Lung (tissue), 17 donors: ENCODE measurements at places on chromosomes 1 and 21.

GRCh38 chr1:234545517-234546386 lies 64.2 kb downstream of the IRF2BP2 start:
- no peaks in the 10 kb centered on the region for H3K27me3 ChIP-seq
- DNase-seq: peak; percentile 77
- no peak overlapping the region for H3K4me3 ChIP-seq

DNA sequence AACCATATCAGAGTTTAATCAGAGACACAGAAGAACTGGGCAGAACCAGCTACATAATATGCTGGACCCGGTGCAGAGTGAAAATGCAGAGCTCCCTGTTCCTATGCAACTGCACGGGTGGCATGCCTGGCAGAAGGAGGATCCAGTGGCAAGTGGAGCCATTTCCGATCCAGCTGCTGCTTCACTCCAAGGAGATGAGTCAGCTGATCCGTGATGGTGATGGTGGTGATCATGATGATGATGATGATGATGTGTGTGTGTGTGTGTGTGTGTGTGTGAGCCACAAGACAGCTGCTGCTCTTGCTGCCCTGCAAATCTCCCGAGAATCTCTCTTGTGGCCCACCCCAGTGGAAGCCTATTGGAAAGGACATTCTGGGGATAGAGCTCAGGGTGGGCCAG lies 133.0 kb downstream of the URB2 start:
- H3K4me3 ChIP-seq: no peak overlapping the region
- peak; percentile 20 for DNase-seq
- no peak overlapping the region for H3K27ac ChIP-seq
- H3K4me1 ChIP-seq: peaks cover 3% of the 10 kb centered on the region

GRCh38 chr1:147204080-147204479 lies 21.1 kb downstream of the FMO5 start:
- H3K36me3 ChIP-seq: no peaks in the 10 kb centered on the region
- no peak overlapping the region for H3K27ac ChIP-seq
- no peaks in the 10 kb centered on the region for H3K27me3 ChIP-seq
- no peaks in the 10 kb centered on the region for H3K4me1 ChIP-seq
- no peak for DNase-seq

- H3K4me3 ChIP-seq: no peak overlapping the region
- H3K27me3 ChIP-seq: no peaks in the 10 kb centered on the region
- no peaks in the 10 kb centered on the region for H3K36me3 ChIP-seq
- no peak for DNase-seq
These were observed 165.7 kb downstream of the HHIPL2 start for GRCh38 chr1:222382171-222382570.

DNA sequence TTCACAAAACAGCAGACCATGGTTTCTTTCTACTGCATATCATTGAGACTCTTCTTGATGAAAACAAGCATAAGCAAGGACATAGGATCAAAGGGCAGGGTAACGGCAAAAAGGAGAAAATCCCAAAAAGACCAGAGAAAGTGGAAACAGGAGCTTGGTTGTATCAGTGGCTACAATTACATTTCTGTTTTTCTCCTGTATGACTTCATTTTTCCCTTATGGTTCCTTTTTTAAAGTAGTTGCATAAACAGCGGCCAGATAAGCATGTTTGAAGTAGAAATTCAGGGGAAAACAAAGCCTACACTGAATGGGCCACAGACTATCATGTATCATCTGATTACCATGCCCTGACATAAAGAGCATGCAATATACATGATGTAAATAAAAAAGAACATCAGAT lies 4.6 kb downstream of the EGLN1 start:
- no peaks in the 10 kb centered on the region for H3K36me3 ChIP-seq
- DNase-seq: no peak
- no peak overlapping the region for H3K4me3 ChIP-seq
- H3K4me1 ChIP-seq: peaks cover 7% of the 10 kb centered on the region
- no peaks in the 10 kb centered on the region for H3K27me3 ChIP-seq

DNA sequence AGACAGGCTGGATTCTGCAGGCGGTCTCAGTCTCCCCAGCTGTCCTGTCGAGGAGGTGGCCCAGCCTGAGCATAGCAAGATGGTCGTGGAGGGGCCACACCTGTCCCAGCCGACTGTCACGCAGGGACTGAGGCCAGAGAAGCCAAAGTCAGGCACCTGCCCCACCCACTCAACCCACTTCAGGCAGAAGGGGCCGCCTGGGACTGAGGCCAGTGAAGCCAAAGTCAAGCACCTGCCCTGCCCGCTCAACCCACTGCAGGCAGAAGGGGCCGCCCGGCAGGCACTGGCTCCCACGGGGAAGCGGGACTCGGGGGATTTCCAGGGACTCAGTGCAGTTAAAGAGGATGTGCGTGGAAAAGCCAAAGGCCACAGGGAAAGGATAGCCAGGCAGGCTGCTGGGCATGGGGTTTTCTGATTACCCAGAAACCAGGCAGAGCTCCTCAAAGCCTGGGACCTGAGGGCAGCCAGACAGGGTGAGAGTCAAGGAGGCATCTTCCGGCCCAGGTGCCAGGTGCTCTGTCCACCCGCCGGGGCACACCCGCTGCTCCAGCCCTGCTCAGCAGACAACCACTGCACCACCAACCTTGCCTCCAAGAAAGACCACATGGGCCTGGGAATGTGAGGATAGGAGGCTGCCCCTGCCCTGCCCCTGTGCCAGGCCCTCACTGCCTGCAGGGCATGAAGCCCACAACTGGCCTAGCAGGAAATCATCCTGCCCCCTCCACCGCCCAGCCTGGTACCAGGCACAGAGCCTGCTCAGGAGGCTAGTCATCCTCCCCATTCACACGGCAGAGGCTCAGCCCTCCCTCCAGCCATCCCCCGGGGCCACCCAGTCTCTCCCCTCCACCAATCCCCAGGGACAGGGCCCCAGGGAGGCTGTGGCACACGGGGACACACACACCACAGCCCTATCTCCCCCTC lies 41.0 kb downstream of the MEGF6 start:
- H3K36me3 ChIP-seq: no peaks in the 10 kb centered on the region
- H3K27ac ChIP-seq: no peak overlapping the region
- H3K4me1 ChIP-seq: no peaks in the 10 kb centered on the region
- DNase-seq: no peak

- DNase-seq: peak; percentile 57
- peaks cover 2% of the 10 kb centered on the region for H3K4me1 ChIP-seq
- H3K36me3 ChIP-seq: peaks cover 5% of the 10 kb centered on the region
- no peak overlapping the region for H3K27ac ChIP-seq
These were observed 5.5 kb downstream of the TNFRSF25 start for GRCh38 chr1:6460301-6461050.

GRCh38 chr1:110003747-110004428 lies 19.3 kb downstream of the AHCYL1 start:
- H3K27ac ChIP-seq: peak overlapping the region; percentile 71
- H3K4me1 ChIP-seq: peaks cover 32% of the 10 kb centered on the region
- H3K27me3 ChIP-seq: no peaks in the 10 kb centered on the region
- H3K4me3 ChIP-seq: no peak overlapping the region
- DNase-seq: peak; percentile 70

DNA sequence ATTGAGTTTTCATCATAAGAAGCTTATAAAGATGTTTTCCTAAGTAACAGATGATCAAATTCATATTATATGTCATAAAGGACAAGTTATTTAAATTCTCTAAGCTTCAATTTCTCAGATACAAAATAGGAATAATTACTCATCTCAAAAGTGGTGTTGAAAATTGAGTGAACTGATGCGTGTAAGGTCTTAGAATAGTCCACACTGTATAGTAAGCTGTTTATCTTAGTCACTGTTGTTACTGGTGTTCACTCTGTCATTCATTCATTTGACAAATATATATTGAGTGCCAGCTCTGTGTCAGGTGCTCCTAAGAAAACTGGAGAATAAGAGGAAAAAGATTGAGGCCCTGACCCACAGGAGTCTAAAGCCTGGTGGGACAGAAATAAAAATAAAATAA lies 186.3 kb upstream of the BRINP3 start:
- H3K4me3 ChIP-seq: no peak overlapping the region
- DNase-seq: no peak
- H3K4me1 ChIP-seq: no peaks in the 10 kb centered on the region
- no peaks in the 10 kb centered on the region for H3K36me3 ChIP-seq
- H3K27me3 ChIP-seq: no peaks in the 10 kb centered on the region

GRCh38 chr1:229047161-229047839 lies 223.6 kb upstream of the RAB4A start:
- H3K4me1 ChIP-seq: no peaks in the 10 kb centered on the region
- no peak overlapping the region for H3K4me3 ChIP-seq
- DNase-seq: no peak
- H3K27ac ChIP-seq: no peak overlapping the region
- no peaks in the 10 kb centered on the region for H3K27me3 ChIP-seq
- H3K36me3 ChIP-seq: no peaks in the 10 kb centered on the region

DNA sequence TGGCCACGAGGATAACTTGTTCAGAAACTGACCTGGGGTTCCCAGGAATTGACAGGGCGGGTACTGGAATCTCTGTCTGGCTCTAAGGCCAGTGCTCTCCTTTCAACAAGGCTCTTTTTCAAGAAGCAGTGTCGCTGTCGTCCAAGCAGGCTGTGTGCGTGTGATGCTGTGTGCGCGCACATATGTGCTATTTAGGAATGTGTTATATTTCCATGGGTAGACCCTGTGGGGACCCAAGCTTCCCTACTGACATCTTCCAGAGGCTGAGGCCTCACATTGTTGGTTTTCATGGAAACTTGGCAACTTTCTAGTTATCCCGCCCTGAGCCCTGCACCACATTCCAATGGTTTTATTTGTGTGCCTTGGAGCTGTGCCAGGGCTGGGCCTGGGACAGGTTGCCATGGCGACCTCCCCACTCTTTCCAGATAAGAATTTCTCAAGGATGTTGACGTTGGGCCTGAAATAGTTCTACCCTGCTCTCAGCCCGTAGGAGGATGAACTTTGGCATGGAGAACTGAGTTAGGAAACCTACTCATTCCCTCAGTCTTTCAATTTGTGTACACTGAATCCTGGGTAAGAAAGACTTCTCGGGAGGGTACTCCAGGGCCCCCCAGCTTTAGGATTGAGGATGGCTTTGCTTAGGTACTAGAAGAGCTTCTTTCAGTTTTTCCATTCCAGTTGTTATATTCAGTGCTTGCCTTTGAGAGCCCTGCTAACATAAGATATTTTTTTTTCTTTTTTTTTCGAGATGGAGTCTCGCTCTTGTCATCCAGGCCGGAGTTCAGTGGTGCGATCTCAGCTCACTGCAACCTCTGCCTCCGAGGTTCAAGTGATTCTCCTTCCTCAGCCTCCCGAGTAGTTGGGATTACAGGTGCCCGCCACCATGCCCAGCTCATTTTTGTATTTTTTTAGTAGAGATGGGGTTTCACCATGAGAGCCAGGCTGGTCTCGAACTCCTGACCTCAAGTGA lies 38.8 kb upstream of the SRSF10 start:
- peak; percentile 99 for DNase-seq
- no peak overlapping the region for H3K4me3 ChIP-seq
- peak overlapping the region; percentile 98 for H3K27ac ChIP-seq
- no peaks in the 10 kb centered on the region for H3K27me3 ChIP-seq

- no peak overlapping the region for H3K4me3 ChIP-seq
- no peaks in the 10 kb centered on the region for H3K27me3 ChIP-seq
- H3K27ac ChIP-seq: no peak overlapping the region
- H3K4me1 ChIP-seq: no peaks in the 10 kb centered on the region
- H3K36me3 ChIP-seq: no peaks in the 10 kb centered on the region
- no peak for DNase-seq
These were observed 269.0 kb downstream of the LTN1 start for GRCh38 chr21:28723646-28724045.

DNA sequence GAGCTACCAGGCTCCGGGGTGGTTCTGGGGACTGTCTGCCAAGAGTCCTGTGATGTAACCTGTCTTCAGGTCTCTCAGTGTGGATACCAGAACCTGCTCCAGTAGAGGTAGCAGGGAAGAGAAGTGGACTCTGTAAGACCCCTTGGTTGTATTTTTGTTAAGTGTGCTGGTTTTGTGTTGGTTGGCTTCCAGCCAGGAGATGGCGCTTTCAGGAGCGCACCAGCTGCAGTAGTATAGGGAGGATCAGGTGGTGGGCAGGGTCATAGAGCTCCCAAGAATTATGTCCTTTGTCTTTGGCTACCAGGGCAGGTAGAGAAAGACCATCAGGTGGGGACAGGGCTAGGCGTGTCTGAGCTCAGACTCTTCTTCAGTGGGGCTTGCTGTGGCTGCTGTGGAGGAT lies 1147.2 kb upstream of the ADGRL4 start:
- no peak overlapping the region for H3K4me3 ChIP-seq
- no peak for DNase-seq
- no peaks in the 10 kb centered on the region for H3K36me3 ChIP-seq
- H3K4me1 ChIP-seq: no peaks in the 10 kb centered on the region

GRCh38 chr1:231523816-231524215 lies 4.7 kb upstream of the TSNAX start:
- no peak overlapping the region for H3K4me3 ChIP-seq
- H3K27me3 ChIP-seq: no peaks in the 10 kb centered on the region
- DNase-seq: peak; percentile 27
- H3K4me1 ChIP-seq: no peaks in the 10 kb centered on the region
- no peaks in the 10 kb centered on the region for H3K36me3 ChIP-seq

DNA sequence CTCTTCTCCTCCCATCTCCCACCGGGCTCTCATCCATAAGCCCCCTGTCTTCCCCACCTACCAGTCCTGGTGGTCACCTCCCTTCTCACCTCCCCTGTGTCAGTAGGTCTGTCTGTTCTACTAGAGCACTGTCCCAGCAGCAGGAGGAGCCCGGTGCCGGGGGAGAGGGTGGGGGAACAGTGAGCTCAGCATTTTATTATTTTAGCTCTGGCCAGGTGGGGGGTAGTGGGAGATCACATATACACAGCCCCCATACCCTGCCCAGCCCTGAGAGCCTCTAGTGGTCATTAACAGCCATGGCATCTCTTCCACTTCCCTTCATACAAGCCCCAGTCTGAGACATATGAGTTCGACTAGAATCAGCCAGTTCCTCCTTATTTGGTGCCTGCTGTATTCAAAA lies at the start of gene TMOD4:
TMOD4 (minus strand) TSS at position 119 of the 400 bp plus-strand sequence. CDS start 1,106 bp downstream, outside the sequence.
- no peaks in the 10 kb centered on the region for H3K4me1 ChIP-seq
- no peaks in the 10 kb centered on the region for H3K27me3 ChIP-seq
- DNase-seq: no peak
- H3K27ac ChIP-seq: no peak within 1 kb of the TSS

DNA sequence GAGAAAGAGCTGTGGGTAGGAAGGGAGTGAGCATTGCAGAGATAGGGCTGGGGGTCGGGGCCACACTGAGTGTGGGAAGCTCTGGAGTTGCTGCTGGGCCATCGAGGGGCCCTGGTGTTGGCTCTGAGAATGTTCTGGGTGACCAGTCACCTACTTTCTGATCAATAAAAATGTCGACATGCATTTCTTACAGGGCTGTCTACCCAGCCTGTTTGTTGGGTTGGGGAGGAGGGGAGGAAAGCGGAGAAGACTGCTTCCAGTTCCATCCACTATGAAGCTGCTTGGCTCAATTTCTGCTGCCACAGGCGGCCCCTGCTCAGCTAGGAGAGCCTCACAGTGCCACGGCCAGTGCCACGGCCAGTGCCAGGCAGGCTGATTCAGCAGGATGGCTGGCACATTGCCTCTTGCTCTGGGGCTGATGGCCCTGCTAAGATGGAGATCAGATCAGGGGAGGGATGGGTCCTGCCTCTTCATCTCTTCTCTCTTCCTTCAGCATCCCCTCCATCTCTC lies 3.0 kb upstream of the PADI3 start:
- no peak for DNase-seq
- H3K27ac ChIP-seq: no peak overlapping the region
- no peaks in the 10 kb centered on the region for H3K36me3 ChIP-seq
- H3K27me3 ChIP-seq: peaks cover 14% of the 10 kb centered on the region
